ENCODE measurements at places on chromosomes 12 and 14.

DNA sequence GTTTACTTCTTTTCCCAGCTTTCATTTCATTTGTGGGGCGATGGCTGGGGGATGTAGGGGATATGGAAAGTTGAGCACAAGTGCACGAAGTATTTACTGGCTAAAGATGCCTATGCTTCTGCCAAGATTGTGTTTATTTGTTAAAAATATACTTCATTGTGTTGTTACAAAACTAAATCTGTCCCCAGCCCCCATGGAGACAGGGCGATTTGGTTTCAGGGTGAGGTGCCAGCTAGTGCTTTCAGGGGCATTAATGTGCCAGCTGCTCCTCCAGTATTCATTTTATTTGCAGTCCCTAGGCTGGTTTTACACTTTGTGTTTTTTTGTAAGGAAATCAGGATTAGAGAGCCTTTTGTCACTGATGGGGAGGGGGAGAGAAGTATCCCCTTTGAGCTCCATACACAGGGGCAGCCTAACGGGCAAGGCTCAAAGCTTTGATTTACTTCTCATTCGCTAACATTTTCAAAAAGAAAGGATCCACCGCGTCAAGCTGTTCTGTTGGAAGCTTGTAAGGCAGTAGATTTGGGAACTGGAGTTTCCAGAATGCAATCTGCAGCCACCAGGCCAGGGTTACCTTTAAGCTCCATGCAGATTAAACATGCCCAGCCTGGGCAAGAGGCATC lies 198.7 kb upstream of the PLEKHG7 start:
- no peak for DNase-seq

- DNase-seq: no peak
Measured at GRCh38 chr14:52086711-52087110, 17.9 kb upstream of the NID2 start.

GRCh38 chr12:4015225-4016091 lies 142.3 kb upstream of the PARP11 start:
- no peak for DNase-seq

GRCh38 chr12:82223426-82223825 lies 134.8 kb downstream of the CCDC59 start:
- no peak for DNase-seq

DNA sequence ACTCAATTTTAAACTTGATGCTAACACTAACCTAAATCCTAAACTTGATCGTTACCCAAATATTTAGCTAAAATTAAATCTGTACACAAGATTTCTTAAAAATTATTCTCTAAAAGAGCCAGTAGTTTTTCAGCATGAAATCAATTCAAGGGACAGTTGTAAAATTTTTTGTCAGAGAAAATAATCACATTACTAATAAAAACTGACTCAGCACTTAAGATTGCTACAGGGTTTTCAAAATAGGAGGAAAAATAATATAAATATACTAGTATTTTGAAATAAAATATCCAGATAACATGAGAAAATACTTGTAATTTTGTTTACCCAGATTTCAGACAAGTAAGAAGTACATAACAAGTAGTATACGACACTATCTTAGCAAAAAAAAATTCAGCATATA lies 1268.1 kb upstream of the USP15 start:
- DNase-seq: no peak

- no peak for DNase-seq
Measured at GRCh38 chr12:59494617-59495016, 101.2 kb upstream of the SLC16A7 start.

DNA sequence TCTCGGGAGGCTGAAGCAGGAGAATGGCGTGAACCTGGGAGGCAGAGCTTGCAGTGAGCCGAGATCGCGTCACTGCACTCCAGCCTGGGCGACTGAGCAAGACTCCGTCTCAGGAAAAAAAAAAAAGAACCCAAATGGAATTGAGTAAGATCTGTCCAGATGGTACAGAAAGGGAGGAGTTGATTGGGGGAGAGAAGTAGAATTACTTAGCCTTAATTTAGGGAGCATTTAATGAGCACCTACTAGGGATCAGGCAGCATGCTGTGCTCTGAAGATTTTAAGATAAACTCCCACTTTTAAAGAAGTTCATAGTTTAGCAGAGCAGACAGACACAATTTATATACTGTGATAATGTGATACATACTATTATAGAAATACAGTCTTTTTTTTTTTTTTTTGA lies 4.5 kb downstream of the RAB5B start:
- no peak for DNase-seq

- no peak for DNase-seq
Measured at GRCh38 chr12:131990980-131991305, 41.2 kb downstream of the EP400 start.

GRCh38 chr12:54172168-54172567 lies 16.6 kb downstream of the SMUG1 start:
- no peak for DNase-seq

GRCh38 chr12:109910969-109911348 lies 10.9 kb downstream of the TCHP start:
- DNase-seq: no peak

DNA sequence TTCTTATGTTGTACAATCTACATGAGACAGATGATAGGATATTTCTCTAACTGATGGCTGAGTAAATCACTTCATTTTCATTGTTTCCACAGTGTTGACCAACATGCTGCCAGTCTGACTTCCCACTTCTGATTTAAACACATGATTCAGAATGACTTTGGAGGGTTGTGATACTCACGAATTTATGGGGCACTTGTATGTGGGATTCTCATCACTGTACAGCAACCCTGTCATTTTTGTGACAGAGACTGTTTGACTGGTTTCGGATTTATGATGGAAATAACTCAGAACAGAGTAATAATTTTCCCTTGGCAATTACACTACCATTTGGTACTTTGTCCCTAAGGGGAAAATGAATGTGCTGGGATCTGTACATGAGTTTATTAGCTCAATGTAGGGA lies 333.8 kb downstream of the TRHDE start:
- no peak for DNase-seq

GRCh38 chr12:129394177-129394825 lies 509.5 kb downstream of the TMEM132D start:
- DNase-seq: no peak

- DNase-seq: no peak
Measured at GRCh38 chr14:60775296-60775695, 40.7 kb downstream of the MNAT1 start.

DNA sequence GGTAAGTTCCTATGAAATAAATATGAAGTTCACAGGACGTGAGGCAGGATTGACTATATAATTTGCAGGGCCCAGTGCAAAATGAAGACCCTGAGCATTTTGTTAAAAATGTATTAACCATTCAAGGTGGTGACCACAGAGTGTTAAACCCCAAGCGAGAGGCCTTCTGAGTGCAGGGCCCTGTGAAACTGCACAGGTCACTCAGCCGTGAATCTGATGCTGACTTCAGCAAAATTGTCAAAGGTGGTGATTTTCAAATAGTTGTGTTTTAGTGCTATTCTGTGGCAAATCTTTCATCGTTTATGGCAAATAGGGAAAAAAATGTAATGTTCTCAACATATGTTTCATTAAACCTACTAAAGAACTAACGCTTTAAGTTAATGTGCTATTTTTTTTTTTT lies 334.0 kb upstream of the NAV3 start:
- DNase-seq: no peak

- DNase-seq: no peak
Measured at GRCh38 chr14:79475887-79476532, 735.3 kb downstream of the DIO2 start.

DNA sequence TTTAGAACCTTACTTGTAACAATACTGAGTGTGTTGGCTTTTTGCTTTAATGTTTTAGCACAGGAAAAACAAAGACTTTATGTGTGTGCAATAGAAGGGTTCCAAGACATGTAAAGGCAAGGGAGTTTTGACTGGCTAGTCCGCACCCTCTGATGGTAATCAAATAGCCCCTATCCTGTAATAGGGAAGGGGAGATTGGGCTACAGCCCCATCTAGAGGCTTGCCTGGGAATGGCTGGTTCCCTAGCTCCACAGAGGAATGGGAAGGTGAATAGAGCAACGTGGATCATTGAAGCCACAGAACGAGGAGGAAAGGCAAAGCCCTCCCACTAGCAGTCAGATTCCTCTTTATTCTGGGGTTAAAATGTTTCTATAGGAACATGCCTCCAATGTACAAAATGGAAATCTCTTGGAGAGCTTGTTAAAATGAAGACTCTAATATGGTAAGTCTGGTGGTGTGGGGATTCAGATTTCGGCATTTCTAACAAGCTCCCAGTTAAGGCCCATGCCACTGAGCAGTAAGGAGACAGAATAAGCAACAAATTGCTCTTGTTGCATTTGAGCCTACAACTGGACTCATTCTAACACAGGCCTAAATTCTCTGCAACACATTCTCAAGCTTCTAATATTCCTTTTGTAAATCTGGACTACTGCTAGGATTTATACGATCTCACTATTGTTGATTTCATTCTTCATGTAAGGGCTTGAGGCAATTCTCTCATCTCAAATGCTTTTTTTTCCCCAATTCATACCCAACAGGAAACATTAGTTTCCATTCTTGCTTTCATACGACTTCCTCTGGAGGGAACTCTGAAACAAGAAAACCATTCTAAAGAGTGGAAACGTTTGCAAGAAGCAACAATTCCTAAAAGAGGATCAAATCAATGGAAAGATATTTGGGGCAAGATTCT lies 57.1 kb downstream of the NIN start:
- DNase-seq: peak; percentile 49

- no peak for DNase-seq
Measured at GRCh38 chr12:116881325-116881876, at the start of gene HRK. TSS of gene HRK (minus strand) at chr12:116881441. CDS start at chr12:116881307, 134 bp downstream.

- DNase-seq: no peak
Measured at GRCh38 chr12:11793921-11794710, 144.6 kb downstream of the ETV6 start.

All from GM13976 (cell line).